ENCODE measurements at places on chromosomes 12 and 14.

GRCh38 chr12:62647586-62647985, 181.0 kb downstream of the MON2 start:
- peak; percentile 59 for DNase-seq

DNA sequence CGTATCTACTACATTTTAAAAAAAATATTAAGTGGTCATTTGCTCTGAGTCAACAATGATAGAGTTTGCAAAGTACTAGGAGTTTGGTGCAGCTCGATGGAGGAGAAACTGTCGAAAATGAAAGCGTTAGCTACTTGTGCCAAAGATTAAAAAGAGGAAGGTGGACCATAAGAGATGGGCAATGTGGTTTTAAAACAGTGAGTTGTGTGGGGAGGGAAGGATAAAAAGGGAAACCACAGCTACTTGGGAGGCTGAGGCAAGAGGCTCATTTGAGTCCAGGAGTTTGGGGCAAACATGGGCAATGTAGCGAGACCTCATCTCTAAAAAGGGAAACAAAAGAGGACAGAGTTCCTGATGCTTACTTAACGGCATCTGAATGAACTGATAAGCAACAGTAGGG, 18.2 kb upstream of the STRAP start:
- no peak for DNase-seq

GRCh38 chr14:65062096-65063075, 39.9 kb downstream of the MAX start:
- DNase-seq, result no peak

DNA sequence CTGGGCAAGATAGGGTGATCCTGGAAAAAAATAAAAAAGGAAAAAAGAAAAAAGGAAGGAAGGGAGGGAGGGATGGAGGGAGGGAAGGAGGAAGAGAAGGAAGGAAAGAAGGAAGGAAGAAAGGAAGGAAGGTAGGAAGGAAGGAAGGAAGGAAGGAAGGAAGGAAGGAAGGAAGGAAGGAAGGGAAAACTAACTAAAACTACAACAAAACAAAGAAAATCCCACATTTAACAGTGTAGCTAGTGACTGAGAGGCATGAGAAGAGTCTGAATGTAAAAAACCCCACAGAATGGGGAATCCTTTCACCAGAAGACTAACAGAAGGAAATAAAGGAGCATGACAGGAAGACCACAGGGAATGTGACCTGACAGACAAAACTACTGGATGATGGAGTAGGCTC, 345.7 kb downstream of the NOVA1 start:
- DNase-seq, result no peak

DNA sequence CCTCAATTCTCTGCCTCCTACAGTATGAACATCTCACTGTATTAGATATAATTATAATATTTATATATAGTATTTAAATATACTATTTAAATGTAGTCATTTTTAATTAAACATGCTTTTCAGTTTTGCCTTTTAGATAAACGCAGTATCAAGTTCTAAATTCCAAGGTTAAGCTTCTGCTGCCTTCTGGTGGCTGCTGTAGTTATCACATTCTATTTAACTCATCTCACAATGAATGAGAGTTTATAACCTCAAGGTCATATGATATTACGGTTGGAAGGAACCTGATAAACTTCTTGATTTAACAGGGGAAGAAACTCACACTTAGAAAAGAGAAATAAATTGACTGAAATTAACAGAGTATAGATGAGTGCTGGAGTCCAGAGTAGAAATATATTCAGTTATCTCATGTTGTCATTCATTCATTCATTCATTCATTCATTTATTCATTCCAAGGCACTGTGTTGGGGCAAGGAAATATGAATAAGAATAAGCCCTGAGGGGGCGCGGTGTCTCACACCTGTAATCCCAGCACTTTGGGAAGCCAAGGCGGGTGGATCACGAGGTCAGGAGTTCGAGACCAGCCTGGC, 31.9 kb downstream of the GUCY2C start:
- DNase-seq, result peak; percentile 57

GRCh38 chr12:87344699-87345098, 684.5 kb downstream of the C12orf50 start:
- peak; percentile 42 for DNase-seq

DNA sequence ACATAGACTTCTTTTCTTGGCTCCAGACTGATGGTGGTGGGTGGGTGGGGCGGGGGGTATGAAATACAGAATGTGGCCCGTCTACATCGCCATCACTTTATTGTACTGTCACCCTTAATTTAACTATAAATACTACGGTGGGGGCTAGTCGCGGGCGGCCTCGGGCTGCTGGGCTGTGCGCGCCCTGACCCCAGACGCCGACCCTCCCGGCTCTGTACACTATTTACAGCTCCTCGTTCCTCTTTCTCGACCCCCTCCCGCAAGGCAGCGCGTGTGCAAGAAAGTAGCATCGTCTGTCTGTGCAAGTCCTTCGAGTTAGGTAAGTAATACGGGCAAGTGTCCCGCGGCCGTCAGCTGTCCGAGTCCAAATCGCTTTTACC, 1.8 kb downstream of the GSC start:
- DNase-seq, result no peak

GRCh38 chr12:39946361-39947280, 159.3 kb downstream of the SLC2A13 start:
- DNase-seq, result no peak

- peak; percentile 76 for DNase-seq
Observed at GRCh38 chr12:72282721-72283120, 10.6 kb downstream of the TRHDE start.

DNA sequence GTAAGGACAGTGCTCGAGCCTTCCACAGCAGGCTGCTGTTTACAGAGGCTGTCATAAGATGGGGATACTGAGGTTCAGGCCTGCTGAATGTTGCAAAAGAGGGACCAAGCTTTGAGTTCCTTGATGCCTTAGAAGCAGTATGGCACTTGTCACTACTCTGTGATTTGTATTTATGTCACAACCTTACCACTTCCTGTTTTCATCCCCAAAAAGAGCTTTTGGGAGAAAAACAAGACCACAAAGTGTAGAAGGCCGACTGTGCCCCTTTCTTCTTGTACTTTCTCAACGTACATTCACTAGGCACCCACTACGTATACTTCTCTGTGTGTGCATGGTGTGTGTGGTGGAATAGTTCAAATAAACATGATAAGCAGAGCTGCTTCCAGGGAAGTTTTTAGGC, 90.1 kb downstream of the DRAM1 start:
- DNase-seq, result no peak

DNA sequence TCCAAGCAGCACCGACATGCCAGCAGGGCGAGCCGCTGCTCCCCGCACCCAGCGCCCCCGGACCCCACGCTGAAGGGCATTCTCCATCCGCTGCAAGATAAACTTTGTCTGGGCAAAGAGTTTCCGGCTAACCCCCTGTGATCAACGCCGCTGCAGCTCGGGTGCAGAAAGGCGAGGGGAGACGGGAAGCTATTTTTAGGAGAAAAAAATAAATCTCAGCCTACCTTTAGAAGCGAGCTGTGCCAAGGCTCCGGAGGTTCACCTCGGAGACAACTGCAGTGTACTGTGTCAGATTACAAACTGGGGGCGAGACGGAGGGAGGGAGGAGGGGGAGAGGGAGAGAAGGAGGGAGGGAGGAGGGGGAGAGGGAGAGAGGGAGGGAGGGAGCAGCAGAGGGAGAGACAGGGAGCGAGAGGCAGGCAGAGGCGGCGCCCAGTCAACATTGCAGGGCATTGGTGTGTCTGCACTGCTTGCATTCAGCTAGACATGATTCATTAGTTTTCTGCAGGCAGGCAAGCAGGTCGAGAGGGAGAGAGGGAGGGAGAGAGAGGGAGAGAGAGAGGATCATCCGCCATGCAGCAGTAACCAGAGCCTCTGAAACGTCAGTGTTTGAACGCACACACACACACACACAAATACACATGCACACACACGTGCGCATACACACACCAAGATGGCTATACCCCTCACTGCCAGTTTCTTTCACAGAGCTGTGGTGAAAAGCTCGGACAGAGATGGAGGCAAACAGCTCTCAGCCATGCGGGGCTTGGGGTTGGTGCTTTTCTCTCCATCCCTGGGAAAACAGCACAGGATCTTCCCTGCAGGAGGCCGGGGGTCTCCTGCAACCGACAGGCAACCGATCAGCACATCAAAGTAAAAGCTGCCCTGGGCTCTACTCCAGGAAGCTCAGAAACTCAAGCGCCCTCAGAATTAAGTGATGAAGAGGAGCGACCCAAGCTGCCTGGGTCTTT, at the start of gene RIMBP2:
TSS of gene RIMBP2 (minus strand) at position 302 of the 971 bp plus-strand sequence. CDS start 237,286 bp downstream, outside the sequence.
- DNase-seq, result peak; percentile 45

GRCh38 chr14:72891666-72892102, 2.2 kb downstream of the DPF3 start:
- no peak for DNase-seq

- DNase-seq, result no peak
Observed at GRCh38 chr14:22531451-22532344, 57.3 kb downstream of the DAD1 start.

GRCh38 chr14:52550661-52551060, 1.6 kb downstream of the TXNDC16 start:
- DNase-seq, result no peak

GRCh38 chr12:113762155-113762881, 203.8 kb downstream of the RBM19 start:
- DNase-seq, result no peak

DNA sequence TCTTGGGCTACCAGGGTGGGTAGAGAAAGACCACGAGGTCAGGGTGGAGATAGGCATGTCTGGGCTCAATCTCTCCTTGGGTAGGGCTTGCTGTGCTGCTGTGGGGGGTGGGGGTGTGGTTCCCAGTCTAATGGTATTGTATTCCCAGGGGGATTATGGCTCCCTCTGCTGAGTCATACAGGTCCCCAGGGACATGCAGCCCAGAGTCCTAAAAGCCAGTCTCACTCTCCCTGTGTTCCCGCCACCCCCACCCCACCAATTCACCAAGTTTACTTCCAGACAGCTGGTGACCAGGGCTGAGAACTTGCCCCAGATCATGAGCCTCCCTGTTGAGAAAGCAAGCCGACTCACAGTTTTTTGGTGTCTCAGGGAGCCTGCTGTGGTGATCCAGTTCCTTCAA, 367.6 kb downstream of the C12orf75 start:
- DNase-seq, result no peak

GRCh38 chr14:78618368-78618767, 448.2 kb downstream of the NRXN3 start:
- DNase-seq, result no peak

DNA sequence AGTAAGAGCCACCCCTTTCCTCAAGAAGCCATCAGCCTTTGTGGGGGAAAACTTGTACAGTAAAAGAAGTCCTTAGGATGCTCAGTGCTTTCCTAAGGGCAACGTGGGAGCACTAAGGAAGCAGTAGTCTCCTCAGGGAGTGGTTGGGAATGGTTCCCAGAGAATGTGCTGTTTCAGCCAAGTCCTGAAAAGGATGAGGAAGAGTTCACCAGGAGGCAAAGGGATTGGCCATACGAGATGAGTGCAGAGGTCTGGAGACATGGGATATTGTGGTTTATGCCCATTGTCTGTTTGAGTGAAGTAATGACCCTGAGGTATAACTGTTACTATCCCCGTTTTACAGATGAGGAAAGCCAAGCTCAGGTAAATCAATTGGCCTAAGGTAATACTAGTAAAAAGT, 86.0 kb upstream of the ATF1 start:
- DNase-seq, result no peak

- DNase-seq, result peak; percentile 33
Observed at GRCh38 chr14:39673270-39673711, 241.1 kb upstream of the FBXO33 start.

- DNase-seq, result no peak
Observed at GRCh38 chr12:121209221-121209620, 708 bp upstream of the P2RX4 start.

GRCh38 chr12:62732861-62733427, 202.0 kb downstream of the PPM1H start:
- DNase-seq, result peak; percentile 81

DNA sequence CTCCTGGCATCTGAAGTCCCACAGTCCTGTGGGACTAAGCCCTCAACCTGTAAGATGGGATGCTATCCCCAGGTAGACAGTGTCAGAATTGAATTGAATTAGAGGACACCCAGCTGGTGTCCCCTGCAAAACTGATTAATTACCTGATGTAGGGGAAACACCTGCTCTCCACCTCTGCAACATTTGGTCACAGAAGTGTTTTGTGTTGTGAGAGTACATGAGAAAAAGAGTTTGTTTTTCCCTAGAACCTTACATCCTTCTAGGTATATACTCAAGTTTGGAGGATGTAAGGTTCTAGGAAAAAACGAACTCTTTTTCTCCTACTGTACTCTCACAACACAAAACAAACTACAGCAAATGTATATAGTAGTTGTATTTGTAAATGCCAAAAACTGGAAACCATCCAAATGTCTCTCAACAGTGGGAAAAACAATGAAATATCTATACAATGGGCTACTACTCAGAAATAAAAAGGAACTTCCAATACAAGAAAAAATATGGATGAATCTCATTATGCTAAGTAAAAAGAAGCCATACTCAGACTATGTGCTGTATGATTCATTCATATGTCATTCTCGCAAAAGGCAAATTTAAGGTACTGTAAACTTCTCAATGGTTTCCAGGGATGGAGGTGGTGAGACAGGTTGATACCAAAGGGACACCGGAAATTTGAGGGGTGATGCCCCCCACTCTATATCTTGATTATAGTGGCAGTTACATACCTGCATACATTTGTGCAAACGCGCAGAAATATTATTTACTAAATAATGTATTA, 160.7 kb downstream of the MED13L start:
- DNase-seq, result no peak
